ENCODE measurements at places on chromosomes 6 and 20.

GRCh38 chr6:24357336-24358218, at the start of gene DCDC2:
Gene DCDC2 (minus strand): TSS chr6:24358059. CDS start chr6:24357750, 309 bp downstream.
- DNase-seq = peak; percentile 54

DNA sequence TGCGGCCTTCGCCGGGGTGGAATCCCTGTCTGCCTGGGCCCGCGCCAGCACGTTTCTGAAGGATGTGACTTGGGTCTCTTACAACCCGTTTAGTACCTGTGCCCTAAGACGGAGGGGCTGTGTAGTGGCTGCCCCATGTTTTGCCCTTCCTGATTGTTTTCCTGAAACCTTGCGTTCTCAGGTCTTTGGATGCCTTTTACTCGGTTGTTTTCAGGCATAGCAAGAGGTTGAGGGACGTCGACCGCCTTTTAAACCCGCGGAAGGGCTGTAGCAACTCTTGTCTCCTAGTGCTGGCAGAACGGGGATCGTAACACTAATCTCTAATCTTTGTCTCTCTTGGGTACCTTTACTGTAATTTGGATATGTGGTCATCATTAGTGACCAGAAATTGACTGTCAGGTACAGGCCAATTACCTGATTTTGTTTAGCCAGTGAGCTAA, 706 bp upstream of the NANP start:
- no peak for DNase-seq

DNA sequence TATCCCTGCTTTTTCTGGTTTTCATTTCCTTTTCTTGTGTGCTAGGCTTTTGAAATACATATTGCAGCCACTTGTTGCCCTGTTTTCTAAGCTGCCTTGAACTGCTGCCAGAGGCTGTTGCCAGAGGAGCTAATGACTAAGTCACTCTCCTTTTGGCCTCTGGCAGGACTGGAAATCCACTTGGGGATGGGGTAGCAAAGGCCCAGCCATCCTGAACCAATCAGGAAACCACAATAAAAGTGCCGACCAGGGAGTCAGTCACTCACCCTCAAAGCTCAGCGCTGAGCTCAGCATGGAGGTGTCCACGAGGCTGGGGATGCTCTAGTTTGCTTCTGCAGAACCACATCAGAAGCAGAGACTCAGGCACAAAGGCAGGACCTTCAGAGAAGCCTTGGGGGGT, 813.0 kb downstream of the DHX35 start:
- no peak for DNase-seq

- no peak for DNase-seq
Observed at GRCh38 chr20:36728986-36729385, 16.9 kb downstream of the NDRG3 start.

DNA sequence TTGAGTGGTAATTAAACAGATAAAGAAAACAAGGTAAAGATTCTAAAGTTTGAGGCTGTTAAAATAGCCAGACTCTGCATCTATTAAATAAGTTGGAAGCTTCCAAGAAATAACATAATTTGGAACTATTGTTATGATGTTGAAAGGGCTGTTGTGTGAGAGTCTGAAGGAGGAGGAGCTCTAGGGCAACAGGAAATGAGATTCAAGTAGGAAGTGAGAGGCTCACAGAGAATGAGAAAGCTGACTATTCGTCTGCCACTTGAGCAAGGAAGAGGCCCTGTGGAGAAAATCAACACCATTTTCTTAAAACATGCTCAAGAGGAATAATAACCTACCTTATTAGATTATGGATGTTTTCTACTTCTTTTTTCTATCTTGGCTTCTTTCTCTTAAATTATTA, 185.2 kb downstream of the SLC24A3 start:
- no peak for DNase-seq

DNA sequence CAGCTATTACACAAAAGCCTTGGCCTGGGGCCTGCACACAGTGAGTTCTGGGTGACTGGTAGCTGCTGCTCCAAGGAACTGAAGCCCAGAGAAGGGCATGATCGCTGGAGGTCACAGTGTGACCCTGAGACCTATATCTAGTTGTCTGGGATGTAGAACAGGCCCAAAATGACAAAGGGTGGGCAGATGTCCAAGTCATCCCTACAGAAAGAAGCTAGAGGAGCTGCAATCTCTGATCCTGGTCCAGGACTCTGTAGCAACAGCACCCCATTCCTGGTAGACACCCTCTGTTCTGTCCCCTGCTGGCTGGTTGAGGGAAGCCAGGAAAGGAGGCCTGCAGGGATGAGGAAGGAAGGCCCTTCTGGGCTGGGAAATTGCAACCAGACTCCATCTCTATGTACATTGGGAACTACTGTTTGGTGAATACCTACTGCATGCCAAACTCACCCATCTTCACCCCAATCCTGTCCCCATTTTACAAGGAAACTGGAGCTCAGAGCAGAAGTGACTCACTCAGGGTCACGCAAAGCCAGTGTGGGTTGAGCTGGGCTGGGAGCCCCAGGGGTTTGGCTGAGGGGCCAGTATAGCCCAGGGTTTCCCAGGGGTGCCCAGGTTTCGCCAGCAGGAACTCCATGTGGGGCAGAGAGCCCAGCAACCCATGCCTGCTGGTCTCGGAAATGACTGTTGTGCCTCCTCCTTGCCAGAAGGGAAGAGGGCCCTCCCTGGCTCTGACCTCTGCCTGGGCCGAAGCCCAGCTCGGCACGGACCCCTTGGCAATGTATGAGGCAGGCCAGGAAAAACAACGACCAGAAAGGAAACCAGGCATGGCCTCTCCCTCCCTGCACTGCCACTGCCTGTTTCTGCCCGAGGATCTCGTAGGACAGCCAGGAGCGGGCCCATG, 44.9 kb upstream of the TLDC2 start:
- DNase-seq = no peak

- no peak for DNase-seq
Observed at GRCh38 chr6:149268146-149268545, 49.4 kb upstream of the TAB2 start.

GRCh38 chr20:46618316-46619100, 32.8 kb downstream of the SLC13A3 start:
- no peak for DNase-seq

- DNase-seq = no peak
Observed at GRCh38 chr6:138795809-138796603, at the start of gene ECT2L. Gene ECT2L (plus strand): TSS chr6:138796087. CDS start chr6:138813275, 17,188 bp downstream.

DNA sequence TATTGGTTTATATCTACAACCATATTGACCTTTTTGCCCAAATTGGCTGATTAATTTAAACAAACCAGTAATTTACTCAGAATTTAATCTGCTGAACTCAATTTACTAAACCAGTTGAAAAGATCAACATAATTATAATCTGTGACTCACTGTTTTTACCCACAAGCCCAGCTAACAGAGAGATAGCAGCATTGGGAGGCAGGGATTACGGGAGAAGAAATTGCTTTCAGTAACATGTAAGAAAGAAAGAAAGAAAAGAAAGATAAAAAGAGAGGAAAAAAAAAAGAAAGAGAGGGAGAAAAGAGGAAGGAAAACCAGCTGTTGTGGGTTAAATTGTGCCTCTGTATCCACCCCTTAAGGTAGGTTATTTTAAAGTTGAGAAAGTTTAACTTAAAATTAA, 13.3 kb upstream of the RHAG start:
- DNase-seq = no peak

GRCh38 chr20:46572153-46572552, 21.7 kb upstream of the OCSTAMP start:
- DNase-seq = no peak

DNA sequence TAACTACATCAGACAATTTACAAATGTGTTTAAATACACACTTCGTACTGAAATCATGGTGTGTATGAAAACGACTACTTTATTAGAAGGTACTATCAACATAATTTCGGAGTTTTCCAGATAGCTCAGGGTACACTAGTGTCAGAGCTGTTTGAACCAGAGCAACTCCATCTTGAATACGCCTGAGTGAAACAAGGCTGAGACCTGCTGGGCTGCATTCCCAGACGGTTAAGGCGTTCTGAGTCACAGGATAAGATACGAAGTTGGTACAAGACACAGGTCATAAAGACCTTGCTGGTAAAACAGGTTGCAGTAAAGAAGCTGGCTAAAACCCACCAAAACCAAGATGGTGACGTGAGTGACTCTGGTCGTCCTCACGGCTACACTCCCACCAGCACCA, 167.6 kb downstream of the THBS2 start:
- no peak for DNase-seq

GRCh38 chr6:129504456-129504855, 205.5 kb downstream of the ARHGAP18 start:
- no peak for DNase-seq

- DNase-seq = no peak
Observed at GRCh38 chr6:149228311-149228955, 89.1 kb upstream of the TAB2 start.

DNA sequence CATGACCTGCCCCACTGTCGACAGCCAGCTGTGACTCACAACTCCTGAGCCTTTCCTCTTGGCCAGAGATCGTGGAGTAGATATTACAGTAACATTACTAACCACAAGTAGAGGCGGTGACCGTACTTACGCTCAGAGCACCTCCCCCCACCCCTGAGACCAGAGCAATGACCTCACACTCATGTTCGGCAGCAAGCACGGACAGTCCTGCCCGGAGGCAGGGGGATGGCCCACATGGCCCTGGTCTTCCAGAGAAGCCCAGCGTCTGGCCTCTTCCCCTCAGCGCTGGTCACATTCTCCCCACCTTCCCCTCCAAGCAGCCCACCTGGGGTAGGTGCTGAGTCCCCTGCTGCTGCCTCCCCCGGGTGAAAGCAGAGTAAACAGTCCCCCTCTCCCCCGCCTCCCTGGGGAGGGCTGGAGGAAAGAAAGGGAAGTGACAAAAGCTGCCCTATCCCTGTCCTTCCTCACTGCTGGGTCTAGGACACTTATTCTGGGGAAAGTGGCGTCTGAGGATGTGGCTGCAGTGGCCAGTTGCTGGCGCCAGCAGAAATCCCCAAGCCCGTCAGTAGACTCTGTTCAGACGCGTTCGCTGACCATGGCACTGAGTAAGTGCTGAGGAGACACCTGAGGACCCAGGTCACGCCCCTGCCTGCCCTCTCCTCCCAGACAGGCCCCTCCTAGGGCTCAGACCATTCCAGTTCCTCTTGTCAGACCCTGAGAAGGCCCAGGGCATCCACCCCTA, 68.5 kb downstream of the MRPL14 start:
- no peak for DNase-seq

DNA sequence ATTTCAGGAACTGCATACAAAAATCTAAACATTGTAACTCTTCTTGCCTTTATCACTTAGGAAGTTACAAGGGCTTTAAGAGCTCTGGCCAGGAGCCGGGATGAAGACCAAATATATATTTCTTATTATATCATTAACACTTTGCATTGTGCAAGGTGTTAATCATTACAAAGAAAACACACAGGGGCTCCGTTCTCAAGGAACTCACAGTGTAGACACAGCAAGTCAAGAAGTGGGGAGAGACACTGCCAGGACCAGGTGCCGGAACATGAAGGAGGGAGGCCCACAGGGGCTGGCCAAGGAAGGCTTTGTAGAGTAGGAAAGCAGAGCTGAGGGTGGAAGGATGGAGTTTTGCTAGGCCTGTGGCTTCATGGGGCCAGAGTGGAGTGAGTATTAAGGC, 17.4 kb downstream of the ITPR3 start:
- DNase-seq = no peak

DNA sequence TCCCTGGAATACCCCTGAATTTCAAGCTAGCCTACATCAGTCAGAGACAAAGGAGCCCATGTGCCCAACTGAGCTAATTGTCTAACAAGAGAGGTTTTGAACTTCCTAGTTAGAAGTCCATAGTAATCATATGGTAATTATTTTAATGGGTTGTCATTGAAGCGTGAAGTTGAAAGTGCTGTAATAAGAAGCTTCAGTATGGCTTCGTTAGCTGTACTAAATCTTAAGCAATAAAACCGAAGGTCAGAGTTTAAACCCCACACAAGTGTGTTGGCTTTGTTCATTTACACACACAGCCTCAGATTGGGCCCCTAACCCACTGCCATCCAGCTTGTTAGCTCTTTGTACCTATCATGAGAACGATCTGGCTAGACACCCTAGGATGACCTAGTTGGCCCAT, 195.6 kb upstream of the RIN2 start:
- no peak for DNase-seq

DNA sequence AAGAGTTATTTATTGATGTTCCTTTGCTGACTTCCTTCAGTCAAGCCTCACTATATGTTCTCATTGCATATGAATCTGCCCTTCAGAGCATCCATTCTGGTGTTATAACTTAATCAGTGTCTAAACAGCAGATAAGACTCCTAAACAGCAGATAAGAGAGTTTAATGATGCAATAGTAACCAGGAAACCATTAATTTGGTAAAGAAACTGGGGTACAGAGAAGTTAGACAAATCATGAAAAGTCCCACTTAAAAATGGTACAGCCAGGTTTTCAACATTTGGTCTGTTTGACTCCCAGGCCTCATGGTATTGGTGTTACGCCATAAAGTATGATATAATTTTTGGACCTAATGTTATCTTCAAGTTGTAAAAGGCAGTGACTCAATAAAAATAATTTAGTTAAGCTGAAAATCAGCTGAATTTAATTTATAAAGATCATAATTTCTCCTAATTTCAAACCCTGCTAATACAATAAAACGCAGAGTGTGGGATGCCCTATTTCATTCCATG, 127.4 kb upstream of the DST start:
- no peak for DNase-seq

DNA sequence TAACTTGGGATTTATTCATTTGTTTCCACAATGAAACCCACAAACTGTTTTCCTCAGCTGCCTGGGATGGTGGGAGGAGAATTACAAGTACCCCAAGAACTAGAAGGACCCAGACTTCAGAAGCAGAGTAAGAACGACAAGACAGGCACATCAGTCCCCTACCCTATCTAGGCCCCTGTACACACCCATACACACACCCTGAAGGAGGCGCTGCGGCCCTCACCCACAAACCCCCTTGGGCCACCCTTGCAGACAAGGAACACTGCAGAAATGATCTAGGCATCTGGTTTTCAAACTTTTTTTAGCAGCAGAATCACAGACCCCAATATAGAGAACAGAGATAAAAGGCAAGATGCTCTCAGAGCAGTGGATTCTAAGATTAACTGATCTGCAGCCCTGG, 55.0 kb downstream of the TRERF1 start:
- DNase-seq = peak; percentile 33

DNA sequence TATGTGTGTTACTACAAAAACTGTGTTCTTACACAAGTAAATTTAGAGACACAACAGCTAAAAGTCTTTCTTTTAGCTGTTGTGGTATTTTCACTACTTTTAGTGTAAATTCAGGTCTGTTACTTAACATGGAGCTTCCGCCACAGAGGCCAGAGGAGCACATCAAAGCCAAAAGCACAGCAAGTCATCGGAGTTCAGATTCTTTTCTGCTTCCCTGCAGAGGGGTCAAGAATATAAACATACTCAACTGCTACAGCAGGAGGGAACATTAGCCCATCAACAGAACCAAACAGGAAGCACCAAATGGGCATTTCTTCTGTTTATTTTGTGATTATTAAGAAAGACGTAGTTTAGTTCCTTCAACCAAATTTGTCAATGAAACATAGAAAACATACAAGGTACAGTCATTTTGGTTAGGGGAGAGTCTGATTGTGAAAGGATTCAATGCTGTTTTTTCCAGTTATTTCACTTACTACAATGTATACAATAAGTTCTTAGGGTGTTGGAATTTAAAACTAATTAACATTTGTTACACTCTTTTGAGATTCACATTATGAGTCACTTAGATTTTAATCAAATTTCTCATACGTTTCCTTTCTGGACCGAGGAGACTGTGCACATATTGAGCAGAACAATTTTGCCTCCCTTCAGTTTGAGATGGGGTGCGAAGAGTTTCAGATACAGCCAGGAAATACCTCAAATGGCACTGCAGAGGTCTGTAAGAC, 42.8 kb upstream of the DSE start:
- no peak for DNase-seq

Data from activated T-cell treated with anti-CD3 and anti-CD28 coated beads, Interleukin-2, amount 50 U/mL, for 24 hours (primary cell).